ENCODE measurements at places on chromosomes 5 and 9.

DNA sequence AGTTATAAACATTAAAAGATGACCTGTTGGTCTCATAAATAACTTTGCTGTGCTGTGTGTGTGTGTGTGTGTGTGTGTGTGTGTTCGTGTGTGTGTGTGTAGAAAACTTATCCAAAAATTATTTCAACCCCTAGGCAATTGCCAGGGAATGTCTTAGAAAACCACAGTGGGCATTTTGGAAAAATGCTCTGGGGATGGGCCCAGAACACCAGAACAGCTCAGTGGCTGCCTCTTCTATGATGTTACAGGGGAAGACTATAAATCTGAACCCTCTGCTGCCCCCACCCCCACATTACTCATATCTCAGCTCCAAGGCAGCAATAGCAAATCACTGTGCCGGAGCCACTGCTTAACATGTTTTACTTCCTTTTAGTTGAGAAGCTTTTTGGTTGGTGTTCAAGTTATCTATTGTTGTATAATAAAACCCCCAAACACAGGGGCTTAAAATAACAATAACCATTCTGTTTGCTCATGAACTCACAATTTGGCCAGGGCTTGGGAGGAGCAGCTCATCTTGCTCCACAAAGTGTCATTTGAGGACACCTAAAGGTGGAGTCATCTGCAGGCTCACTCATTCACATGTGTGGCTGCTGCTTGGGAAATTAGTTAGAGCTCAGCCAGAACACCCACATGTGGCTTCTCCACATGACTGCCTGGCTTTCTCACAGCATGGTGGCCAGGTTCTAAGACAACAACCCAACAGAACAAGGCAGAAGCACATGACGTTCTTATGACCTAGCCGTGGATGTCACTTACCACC lies 40.4 kb downstream of the ACTBL2 start:
- no peaks in the 10 kb centered on the region for H3K4me1 ChIP-seq
- DNase-seq: no peak
- H3K27ac ChIP-seq: no peak overlapping the region
- no peaks in the 10 kb centered on the region for H3K36me3 ChIP-seq
- H3K27me3 ChIP-seq: peaks cover 2% of the 10 kb centered on the region

GRCh38 chr5:102545175-102545574 lies 46.4 kb upstream of the SLCO6A1 start:
- H3K27me3 ChIP-seq: peaks cover 13% of the 10 kb centered on the region
- DNase-seq: no peak
- H3K4me1 ChIP-seq: no peaks in the 10 kb centered on the region
- H3K4me3 ChIP-seq: no peak overlapping the region
- no peak overlapping the region for H3K27ac ChIP-seq

DNA sequence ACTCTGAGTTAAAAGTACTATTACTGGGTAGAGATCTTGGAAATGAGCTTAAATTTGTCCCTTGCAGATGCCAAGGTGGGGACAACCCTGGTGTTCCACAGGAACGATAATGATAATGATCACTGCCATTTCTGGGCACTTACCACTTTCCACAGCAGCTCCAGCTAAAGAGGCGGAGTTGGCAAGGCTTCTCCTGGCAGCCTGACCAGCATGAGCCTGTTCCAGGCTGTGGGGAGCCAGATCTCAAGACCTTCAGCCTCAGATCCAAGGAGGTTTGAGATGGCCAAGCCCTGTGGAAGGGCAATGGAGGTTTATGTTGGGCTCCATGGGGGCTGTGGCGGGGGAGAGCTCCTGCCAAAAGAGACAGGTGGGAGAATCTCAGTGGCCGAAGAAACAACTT lies 244.9 kb upstream of the MVB12B start:
- peaks cover 12% of the 10 kb centered on the region for H3K27me3 ChIP-seq
- peaks cover 17% of the 10 kb centered on the region for H3K4me1 ChIP-seq
- no peaks in the 10 kb centered on the region for H3K36me3 ChIP-seq
- H3K27ac ChIP-seq: no peak overlapping the region

GRCh38 chr9:7171396-7172153 lies 413.8 kb downstream of the KDM4C start:
- DNase-seq: no peak
- H3K36me3 ChIP-seq: peaks cover 35% of the 10 kb centered on the region
- no peaks in the 10 kb centered on the region for H3K27me3 ChIP-seq
- no peak overlapping the region for H3K4me3 ChIP-seq
- H3K27ac ChIP-seq: no peak overlapping the region

DNA sequence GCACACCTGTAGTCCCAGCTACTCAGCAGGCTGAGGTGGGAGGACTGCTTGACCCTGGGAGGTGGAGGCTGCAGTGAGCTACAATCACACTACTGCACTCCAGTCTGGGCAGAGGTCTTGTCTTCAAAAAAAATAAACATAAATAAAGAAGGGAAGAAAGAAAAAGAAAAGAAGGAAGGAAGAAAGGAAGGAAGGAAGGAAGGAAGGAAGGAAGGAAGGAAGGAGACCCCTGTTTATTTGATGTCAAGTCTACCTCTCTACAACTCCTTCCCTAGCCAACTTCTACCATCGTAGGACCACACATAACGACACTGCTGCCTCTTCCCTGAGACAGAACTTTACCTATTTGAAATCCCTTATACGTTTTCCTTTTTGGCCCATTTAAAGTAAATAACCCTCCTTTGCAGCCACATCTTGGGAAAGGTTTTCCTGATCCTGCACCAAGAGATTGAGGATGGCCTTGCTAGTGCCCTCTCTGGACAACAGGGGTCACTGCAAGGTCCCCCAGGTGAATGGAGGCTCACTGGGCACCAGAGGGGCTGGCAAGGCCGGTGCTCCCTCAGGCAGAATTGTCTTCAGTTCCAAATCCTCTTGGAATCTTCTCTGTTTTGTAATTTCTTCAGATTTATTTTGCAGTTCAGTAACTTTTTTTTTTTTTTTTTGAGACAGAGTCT lies 10.5 kb downstream of the RPS14 start:
- H3K4me1 ChIP-seq: peaks cover 20% of the 10 kb centered on the region
- DNase-seq: no peak
- H3K27me3 ChIP-seq: peaks cover 2% of the 10 kb centered on the region
- no peak overlapping the region for H3K27ac ChIP-seq
- no peak overlapping the region for H3K4me3 ChIP-seq

GRCh38 chr5:4924577-4924976 lies 215.6 kb upstream of the ADAMTS16 start:
- no peaks in the 10 kb centered on the region for H3K4me1 ChIP-seq
- no peaks in the 10 kb centered on the region for H3K36me3 ChIP-seq
- no peaks in the 10 kb centered on the region for H3K27me3 ChIP-seq
- no peak overlapping the region for H3K27ac ChIP-seq
- no peak overlapping the region for H3K4me3 ChIP-seq

DNA sequence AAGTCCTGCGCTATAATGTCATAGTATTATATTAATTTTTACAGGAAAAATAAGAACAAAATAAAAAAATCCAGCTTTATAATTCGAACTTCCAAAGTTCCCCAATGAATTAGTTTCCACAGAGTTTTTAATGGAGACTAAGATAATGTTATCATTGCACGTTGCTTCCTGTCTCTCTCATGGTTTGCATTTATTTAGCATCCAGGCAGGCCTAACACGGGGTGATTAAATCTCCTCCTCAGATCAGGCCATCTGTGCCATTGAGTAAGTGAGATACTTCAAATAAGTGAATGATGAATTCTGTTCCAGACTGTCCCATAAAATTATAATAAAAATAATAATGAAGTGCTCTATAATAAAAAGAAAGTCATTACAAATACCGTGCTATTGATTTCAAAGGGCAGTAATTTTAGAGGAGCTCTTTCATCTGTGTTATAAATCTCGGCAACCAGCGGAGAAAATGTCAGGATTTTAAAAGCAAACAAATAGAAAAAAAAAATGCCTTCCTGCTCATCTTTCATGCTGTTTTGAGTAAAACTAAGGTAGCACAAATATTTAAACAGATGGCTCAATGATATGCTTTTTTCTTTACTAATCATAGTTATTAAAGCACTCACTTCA lies 570.6 kb upstream of the ZNF608 start:
- no peaks in the 10 kb centered on the region for H3K36me3 ChIP-seq
- no peak overlapping the region for H3K4me3 ChIP-seq
- DNase-seq: no peak
- H3K27ac ChIP-seq: no peak overlapping the region
- H3K4me1 ChIP-seq: no peaks in the 10 kb centered on the region
